ENCODE measurements at places on chromosomes 4 and X.

- no peak for DNase-seq
Measured at GRCh38 chr4:146852360-146852759, 93.3 kb downstream of the TTC29 start.

- no peak for DNase-seq
Measured at GRCh38 chrX:52118262-52118661, 49.3 kb upstream of the MAGED4B start.

DNA sequence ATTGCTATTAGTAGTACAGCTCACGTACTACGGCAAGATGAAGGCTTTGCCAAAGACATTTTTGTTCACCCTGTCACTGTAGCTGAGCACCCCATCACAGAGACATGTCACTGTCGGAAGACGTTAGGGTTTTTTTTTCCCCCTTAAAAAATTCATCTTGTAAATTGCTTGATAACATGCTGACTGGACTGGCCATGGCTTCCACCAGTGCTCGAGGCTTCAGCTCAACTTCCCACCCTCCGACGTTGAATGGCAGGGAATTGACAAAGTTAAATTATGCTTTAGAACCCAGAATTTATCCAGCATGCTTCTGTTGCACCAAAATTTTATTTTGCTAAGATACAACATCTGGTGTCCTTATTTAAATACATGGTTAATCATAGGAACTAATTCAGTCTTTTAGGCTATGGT lies 707 bp upstream of the OTUD4 start:
- DNase-seq, result no peak

GRCh38 chrX:11367609-11368430 lies 74.6 kb downstream of the AMELX start:
- peak; percentile 71 for DNase-seq

DNA sequence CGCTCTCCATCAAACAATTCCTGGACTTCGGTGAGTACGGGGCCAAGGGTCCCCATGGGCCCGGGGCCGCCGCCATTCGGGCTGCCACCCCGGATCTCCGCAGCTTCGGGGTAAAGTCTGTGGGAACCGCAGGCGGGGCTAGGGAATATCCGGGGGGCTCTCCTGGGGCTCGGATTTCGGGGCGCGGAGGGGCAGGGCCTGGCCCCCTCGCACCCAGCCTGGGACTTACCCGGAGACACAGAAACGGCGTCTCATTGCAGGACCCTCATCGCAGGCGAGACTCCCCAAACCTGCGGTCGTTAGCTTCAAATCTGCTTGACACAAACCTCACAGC lies 413 bp downstream of the PDK3 start:
- DNase-seq, result no peak

DNA sequence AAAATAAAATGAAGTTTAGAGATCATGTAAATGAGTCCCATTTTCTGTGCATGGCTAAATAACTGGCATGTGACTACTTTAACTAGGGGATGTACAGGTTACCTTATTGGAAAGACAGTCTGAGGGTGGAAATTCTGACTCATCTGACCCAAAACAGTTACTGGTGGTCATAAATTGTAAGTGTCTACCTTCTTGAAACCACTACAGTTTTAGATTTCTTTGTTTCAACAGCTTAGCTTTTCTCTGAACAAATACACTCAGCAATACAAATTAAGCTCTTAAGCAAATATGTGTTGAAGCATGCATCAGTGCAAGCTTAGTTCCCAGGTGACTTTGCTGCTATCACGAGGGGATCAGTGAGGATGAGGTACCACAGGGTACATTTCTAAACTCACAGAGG lies 60.7 kb upstream of the PGM2 start:
- no peak for DNase-seq

DNA sequence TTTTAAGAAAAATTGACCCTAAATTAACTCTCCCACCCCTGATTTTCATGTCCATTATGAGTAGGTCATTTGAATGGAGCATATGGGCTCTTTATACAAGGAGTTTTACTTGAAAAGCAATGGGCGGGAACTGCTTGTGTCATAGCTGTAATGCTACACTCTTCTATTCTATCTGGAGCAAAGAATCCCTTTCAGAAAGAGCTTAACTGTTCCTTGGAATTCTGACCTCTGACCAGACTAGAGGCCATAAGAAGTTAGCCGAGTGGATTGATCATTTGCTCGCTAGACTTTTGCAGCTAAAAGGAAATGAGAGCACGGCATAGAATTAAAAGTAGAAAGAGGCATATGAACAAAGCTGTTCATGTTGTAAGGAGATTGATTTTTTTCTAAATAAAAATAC lies 79.1 kb downstream of the DOCK11 start:
- DNase-seq, result no peak

GRCh38 chr4:90207887-90208454 lies 80.8 kb downstream of the CCSER1 start:
- no peak for DNase-seq

- DNase-seq, result no peak
Measured at GRCh38 chrX:153973127-153974002, 811 bp downstream of the TMEM187 start.

DNA sequence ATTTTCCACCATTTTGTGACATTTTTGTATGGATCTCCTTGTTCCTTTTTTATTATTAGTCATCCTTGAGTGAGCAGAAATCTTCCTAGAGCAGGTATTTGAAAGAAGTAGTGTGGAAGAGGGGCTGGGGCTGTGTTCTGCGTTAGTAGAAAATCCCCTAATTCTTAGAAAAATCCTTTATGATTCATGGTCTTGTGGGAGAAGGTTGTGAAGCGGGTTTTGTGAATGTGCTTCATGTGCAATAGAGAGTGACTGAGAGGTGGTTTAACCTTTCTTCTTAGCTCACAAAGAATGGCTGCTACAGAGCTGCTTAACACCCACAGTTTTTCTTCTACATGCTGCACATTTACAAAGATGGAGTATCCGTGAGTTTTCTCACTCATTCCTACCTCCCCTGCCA lies 220.5 kb downstream of the IDS start:
- DNase-seq, result no peak

DNA sequence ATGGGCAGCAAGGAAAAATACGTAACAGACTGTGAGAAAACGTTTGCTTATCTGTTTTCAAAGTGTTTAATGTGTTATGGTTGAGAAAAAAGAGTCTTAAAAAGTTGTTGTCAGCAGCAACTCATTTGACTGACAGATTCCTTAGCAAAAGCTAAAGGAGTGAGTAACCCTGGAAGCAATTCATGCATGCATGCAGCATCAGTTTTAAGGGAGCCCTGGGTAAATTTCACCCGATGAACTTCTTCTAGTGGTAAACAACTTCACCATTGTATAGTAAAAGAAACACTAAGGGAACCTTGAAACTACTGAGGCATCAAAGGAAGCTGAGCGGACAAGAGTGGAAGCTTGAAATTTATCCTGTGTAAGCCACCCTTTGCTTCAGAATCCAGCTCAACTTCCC lies 583.2 kb upstream of the INTU start:
- no peak for DNase-seq

DNA sequence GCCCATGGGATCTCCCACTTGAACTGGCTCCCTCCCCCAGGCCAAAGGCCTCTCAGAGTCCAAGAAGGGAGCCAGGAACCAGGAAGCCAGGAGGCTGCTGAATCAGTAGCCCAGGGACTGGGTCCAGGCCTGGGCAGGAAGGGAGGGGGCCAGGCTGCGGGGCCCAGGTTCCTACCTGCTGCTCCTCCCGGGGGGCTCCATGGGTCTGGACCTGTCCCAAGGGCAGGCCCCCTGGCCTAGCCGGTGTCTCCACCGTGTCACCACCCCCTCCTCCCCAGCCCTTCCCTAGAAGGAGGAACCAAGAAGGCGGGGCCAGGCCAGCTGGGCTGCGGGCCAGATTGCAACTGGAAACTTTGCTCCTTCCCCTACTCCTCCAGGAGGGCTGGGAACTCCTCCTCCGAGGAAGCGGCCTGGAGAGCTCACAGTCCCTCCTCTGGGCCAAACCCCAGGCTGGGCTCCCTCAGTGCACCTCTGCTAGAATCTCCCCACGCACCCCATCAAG lies at the start of gene IQSEC2:
Gene IQSEC2, minus strand, starts transcription at position 264 of the 502 bp plus-strand sequence.
- peak; percentile 53 for DNase-seq

- peak; percentile 8 for DNase-seq
Measured at GRCh38 chr4:121199742-121200561, 35.8 kb upstream of the TNIP3 start.

- DNase-seq, result peak; percentile 74
Measured at GRCh38 chrX:71652405-71652804, 14.9 kb upstream of the LOC101059915 start.

DNA sequence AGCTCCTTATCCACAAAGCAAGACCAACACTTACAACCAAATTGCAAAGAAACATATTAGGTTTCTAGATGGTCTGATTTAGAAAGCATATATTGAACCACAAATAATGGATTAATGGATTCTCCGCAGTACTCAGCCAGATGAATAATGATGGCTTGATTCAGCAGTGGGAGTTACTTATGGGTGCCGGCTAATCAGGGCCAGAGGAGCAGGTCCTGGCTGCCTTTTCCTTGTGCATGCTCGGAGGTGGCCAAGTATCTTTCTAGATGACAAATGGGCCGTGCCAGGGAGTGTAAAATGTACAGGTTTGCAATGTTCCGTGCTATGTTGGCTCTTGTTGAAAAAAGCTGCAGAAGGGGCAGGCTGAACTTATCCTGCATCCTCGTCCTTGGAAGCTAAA lies 70.2 kb downstream of the VCX3A start:
- DNase-seq, result no peak

GRCh38 chr4:104649631-104650030 lies 154.9 kb upstream of the CXXC4 start:
- DNase-seq, result no peak

GRCh38 chr4:38109370-38109769 lies 149.2 kb downstream of the PTTG2 start:
- no peak for DNase-seq

DNA sequence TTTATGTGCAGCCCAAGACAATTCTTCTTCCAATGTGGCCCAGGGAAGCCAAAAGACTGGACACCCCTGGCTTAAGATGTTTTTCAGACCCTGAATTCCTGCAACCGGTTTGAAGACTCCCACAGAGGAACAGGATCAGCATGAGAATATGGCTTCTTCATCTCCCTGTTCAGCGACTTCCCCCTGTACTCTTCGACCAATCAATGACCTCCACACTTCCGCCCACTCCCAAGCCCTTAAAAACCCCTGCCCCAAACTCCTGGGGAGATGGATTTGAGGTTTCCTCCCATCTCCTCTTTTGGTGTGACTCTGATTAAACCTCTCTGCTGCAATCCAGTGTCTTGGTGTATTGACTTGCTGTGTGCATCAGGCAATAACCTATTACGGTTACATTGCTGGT lies 344.4 kb downstream of the NR3C2 start:
- DNase-seq, result no peak

GRCh38 chr4:105542039-105542438 lies 10.4 kb upstream of the ARHGEF38 start:
- DNase-seq, result no peak

GRCh38 chrX:9997524-9997923 lies 30.4 kb downstream of the CLDN34 start:
- no peak for DNase-seq

- DNase-seq, result peak; percentile 69
Measured at GRCh38 chrX:101595739-101596419, 21.9 kb downstream of the ARMCX6 start.

- DNase-seq, result no peak
Measured at GRCh38 chr4:8013976-8014726, 74.5 kb upstream of the AFAP1 start.

GRCh38 chr4:122968227-122968812 lies 45.9 kb upstream of the NUDT6 start:
- DNase-seq, result no peak

- peak; percentile 82 for DNase-seq
Measured at GRCh38 chrX:153926858-153927671, 1.0 kb upstream of the ARHGAP4 start.

GRCh38 chr4:173536808-173537429 lies 6.9 kb upstream of the HAND2 start:
- peak; percentile 18 for DNase-seq

DNA sequence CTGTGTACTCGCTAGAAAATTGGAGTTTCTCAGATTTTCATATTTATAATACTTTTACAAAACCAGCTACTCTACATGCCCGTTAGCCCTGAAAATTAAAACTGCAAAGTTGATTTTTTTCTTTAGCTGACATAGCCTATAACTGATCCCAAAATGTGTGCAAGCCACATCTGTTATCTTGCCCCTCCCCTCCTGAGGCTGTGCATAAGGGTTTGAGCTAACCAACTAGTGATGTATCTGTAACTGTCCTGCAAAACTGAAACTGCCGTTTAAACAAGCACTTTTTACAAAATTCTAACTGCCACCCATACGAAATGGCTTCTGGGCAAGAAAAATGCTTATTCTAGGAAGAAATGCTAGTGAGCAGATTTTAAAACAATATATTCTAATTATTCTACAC lies 59.1 kb downstream of the EDNRA start:
- DNase-seq, result no peak

DNA sequence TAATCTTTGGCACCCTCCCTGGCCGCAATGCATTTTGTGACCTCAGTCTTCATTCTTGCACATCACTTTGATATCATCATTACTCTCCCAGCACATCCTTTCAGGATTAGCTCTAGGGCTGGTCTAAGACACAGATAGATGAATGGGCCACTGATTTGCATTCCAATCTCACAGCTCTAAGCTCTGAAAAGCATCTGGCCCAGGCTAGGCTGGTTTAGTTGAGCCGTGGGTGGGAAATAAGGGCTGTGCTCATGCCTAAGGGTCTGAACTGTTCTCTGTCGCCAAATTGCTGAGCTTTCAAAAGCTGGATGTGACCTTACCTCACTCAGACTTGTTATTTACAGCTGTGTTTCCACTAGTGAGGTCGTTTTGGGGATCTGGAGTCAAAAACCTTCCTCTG lies 30.0 kb upstream of the SLC9A7 start:
- DNase-seq, result no peak

DNA sequence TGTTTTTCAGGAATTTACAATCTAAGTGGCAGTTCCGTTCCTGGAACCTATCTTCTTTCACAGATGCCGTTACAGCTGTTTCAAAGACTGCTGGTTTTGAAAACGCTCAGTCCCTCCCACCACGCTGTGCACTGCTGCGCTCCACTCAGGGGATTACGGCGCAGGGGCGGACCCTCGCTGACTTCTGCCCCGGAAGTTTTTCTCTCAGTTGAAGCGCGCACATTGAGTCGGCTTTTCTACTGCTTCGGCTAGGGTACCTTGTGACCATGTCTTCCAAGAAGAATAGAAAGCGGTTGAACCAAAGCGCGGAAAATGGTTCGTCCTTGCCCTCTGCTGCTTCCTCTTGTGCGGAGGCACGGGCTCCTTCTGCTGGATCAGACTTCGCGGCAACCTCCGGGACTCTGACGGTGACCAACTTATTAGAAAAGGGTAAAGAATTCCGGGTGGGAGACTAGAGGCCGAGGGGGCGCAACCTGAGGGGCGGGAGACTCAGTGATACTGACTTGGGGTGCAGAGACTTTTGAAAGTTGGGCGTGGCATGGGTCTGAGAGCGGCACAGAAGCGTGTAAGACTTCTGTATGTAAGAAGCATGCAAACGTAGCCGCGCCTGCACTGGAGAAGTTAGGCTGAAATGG lies 597 bp upstream of the NUDT6 start:
- DNase-seq, result peak; percentile 96

DNA sequence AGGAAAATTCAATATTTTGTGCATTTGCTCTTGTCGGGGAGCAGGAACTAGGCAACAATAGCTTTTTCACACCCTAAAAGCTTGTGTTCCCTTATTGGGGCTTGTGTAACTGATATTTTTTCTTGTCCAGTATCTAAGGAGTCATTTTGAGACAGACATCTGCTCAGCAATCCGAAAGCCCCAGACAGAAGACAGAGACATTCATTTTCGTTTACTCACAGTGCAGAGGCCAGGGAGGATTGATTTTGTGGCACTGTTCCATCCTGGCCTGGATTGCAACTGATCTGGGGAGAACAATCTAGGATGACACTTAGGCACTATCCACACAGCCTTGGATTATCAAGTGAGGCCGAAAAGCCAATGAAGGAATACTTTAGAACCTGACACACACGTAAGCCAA lies 27.4 kb upstream of the PLAC1 start:
- DNase-seq, result no peak

Data from hematopoietic multipotent progenitor cell treated with erythropoietin and hydrocortisone succinate and interleukin-3 and kit ligand, for 6 days (in vitro differentiated cells).